ENCODE measurements at places on chromosomes 6 and 20.
A peak's percentile ranks its signal among the peaks of the same experiment; 100 is the strongest.

- DNase-seq, result no peak
Measured at GRCh38 chr20:13995841-13996240, 525 bp downstream of the MACROD2 start.

- peak; percentile 96 for DNase-seq
Measured at GRCh38 chr6:30744054-30744805, at the start of gene IER3. IER3 (minus strand) TSS chr6:30744547; CDS start chr6:30744518, 29 bp downstream.

GRCh38 chr6:14877758-14878157 is 368.1 kb upstream of the JARID2 start:
- peak; percentile 27 for DNase-seq

DNA sequence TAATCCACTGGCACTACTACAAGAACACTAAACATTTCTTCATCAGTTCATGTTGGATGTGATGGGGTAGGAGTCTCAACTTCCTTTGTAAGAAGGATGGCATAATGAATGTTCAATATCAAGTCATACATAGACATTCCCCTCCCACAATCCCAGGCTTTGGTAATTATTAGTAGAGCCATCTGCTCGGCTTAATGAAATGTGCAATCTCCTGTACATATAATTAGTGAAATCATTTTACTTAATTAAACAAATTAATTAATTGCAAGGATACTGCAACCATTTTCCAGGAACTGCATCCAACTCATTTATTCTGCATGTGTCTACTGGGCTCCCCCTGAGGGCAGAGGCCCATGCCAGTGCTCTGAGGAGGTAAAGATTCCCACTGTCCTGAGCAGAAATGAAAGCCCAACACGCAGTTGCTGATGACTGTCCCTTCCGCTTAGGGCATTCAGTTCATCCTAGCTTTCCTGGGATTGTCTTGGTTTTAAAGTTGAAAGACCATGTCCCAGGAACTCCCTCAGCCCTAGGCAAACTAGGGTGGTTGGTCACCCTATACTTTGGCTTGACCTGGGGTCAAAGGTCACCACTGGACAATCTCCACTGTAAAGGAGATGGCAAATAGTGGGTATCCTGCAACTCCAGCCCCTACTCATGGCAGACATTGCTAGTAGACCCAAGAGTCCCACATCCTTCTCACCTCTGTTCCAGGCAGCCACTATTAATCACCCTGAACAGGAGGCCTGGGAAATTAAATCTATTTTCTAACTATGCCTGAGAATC is 109.8 kb downstream of the TRERF1 start:
- no peak for DNase-seq

DNA sequence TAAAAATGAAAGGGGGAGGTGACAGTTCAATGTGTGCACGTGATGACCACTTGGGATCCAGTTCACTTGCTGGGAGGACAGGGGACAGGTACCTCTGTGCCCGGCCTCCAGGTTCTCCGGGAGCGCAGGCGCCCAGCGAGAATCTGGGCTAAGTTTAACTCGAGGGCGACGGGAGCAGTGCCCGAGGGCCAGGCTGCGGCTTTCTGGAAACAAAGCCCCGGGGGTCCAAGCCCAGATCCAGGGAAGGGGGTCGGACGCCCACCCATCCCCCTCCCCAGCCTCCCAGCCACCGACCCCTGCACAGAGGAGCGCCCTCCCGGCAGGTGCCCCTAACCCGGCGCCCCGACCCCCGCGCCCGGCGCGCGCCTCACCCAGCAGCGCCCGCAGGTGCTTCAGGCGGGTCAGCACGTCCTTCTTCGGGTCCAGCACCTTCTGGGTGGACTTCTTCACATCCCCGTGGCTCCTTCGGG is 405 bp downstream of the RALGAPA2 start:
- DNase-seq, result peak; percentile 6

All from ELR (cell line).